Right hindlimb (tissue), 1 donor: ENCODE measurements at places on chromosomes 12 and 14.

DNA sequence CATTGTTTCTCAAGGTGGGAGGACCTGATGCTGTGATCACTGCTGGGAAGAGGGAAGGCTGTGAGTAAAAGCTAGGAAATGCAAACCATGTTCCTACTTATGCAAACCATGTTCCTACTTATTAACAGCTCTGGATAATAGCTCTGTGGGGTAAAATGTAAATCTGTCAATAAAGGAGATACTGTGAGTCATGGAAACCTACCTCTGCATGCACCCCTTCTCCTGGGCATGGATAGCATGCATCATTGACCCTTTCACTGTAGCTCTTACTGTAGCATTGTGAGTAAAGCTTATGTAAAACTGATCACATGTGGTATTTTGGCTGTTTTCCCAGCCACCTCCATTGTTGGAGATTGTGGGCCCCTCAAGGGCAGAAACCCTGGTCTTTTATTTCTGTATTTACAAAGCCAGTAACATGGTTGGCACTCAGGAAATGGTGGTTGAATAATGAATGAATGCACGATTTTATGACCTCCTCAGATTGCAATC lies 253.7 kb downstream of the GRIN2B start:
- no peak for DNase-seq

GRCh38 chr14:68367536-68367935 lies 425.3 kb downstream of the ZFP36L1 start:
- DNase-seq: no peak

GRCh38 chr12:4477129-4477528 lies 31.5 kb upstream of the FGF6 start:
- DNase-seq: no peak

DNA sequence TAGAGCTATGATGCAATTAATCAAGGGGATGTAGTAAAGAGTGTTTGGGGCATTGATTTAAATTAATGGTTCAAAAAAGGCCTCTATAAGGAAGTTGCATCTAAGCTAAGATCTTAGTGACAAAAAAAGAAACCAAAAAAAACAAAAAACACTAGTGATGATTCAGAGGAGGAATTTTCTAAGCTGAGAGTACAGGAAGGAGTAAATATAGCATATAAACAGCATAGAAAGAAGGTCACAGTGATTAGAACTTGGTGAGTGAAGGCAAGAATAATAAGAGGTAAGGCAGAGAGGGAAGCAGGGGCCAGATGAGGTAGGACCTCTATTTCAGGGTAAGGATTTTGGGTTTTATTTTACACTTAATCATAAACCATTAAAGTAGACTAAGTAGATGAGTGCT lies 48.0 kb upstream of the PDZRN4 start:
- DNase-seq: no peak

DNA sequence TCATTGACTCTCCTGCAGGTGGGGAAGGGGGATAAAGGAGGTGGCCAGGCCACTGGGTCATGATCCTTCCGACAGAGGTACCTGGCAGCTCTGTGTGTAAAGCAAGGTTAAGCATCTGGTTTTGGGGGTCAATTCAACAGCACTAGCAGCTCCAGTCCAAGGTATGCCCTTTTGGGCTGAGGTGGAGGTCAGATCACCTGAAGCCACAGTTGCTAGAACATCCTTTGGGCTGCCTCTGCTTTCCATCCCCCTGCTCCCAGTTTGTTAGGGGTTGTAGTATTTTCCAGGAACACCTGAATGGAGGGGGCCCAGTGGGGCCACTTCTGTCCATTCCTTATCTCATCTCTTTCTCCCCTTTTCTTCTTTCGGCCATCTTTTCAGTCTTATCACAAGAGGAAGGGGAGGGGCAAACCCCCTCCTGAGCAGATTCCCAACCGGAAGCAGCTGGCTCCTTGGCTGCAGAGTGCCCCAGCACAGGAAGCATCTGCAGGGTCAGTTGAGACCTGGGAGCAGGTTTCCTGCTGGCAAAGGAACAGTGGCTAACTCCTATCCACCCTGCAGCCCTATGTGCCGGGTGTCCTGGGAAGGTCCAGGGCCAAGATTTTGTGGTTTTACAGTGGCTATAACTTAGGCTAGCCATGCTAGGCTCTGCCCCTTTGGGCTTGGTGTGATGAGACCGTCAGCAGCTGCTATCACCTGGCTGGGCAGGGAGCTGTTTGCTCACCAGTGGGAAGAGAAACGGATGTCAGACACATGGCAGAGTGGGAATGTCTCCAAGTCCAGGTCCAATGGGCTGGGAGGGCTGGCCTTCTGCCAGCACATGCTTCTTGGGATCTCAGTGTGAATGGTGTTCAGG lies 40.2 kb downstream of the SH2B3 start:
- DNase-seq: no peak

GRCh38 chr12:101441461-101442224 lies 33.5 kb upstream of the SPIC start:
- DNase-seq: no peak

- no peak for DNase-seq
Measured at GRCh38 chr12:99772274-99772673, 124.7 kb downstream of the GARIN6 start.

- DNase-seq: no peak
Measured at GRCh38 chr14:104478656-104479055, 100.9 kb upstream of the C14orf180 start.

DNA sequence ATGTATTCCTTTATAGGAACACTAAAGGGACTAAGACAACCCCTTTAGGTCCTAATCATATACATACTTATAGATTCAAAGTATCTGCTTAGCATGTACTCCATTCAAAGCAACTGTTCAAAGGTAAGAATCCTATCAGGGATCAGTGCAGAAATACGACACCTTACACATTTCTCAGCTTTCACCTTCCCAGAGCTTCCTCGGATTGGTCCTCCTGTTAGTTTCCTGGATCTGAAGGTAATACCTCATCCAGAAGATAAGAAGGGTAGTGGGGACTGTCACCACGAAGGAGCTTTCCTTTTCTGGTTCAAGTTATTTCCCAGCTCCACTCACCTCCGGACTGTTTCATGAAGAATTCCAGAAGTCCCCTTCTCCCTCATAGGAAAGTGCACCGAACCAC lies 38.0 kb downstream of the RCOR1 start:
- no peak for DNase-seq

DNA sequence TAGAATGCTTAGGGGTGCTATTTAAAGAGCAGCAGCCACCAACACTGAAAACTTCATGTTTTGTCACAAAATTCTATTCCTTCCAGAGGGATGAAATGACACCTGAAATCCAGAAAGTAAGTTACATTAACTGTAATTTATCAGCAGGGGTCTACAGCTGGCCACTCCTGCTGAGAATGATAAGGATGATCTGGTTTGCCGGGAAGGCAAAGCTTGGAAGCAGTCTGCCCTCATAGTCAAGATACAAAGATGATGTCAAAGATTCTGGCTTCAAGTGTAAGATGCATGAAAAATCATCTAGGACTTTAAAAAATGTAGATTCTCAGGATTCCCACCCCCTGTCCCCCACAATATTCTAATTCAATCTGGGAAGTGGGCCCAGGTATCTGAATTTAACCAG lies 58.4 kb downstream of the DCAF5 start:
- DNase-seq: no peak

GRCh38 chr12:95105540-95105939 lies 32.1 kb upstream of the NR2C1 start:
- no peak for DNase-seq

GRCh38 chr14:47186486-47186885 lies 488.9 kb downstream of the MDGA2 start:
- no peak for DNase-seq

GRCh38 chr12:3042394-3042793 lies 34.8 kb upstream of the TSPAN9 start:
- no peak for DNase-seq

DNA sequence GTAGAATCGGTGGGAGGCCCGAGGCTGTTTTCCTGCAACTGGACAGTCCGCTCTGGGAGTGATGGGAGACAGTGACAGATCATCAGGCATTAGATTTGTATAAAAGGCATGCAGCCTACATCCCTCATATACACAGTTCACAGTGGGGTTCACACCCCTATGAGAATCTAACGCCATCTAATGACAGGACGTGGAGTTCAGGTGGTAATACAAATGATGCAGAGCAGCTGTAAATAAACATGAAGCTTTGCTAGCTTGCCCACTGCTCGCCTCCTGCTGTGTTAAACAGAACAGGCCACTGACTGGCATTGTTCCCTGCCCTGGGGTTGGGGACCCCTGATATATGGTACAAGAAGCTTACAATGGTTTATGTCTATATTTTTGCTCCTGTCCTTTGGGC lies 179.0 kb downstream of the LRFN5 start:
- DNase-seq: no peak

DNA sequence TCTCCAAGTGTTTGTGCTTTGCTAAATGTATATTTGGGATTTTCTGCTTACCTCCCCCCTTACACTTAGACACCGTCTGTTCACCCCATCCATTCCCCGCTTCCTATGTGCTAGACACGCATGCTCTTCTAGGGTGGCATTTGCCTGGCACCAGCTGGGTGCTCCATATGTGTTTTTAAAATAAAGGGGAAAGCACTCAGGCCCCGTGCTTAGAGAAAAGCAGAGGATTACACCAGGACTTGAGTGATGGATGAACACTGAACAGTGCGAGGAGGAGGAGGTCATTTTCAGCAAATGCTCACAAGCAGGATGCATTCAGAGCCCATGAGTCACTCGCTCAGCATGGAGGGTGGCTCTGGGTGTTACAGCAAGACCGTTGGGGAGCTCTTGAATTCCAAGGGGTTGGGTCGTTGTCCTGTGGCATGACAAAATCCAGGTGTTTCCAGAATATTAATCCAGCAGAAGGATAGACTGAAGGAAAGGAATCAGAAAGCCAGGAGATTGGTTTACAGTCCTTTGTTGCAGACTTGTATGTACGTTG lies 2.9 kb upstream of the BDKRB1 start:
- no peak for DNase-seq

- no peak for DNase-seq
Measured at GRCh38 chr14:63343878-63344277, 25.1 kb upstream of the GPHB5 start.

- no peak for DNase-seq
Measured at GRCh38 chr14:24941719-24942118, 108.2 kb downstream of the STXBP6 start.

- no peak for DNase-seq
Measured at GRCh38 chr14:20615996-20616395, 24.8 kb upstream of the RNASE12 start.

DNA sequence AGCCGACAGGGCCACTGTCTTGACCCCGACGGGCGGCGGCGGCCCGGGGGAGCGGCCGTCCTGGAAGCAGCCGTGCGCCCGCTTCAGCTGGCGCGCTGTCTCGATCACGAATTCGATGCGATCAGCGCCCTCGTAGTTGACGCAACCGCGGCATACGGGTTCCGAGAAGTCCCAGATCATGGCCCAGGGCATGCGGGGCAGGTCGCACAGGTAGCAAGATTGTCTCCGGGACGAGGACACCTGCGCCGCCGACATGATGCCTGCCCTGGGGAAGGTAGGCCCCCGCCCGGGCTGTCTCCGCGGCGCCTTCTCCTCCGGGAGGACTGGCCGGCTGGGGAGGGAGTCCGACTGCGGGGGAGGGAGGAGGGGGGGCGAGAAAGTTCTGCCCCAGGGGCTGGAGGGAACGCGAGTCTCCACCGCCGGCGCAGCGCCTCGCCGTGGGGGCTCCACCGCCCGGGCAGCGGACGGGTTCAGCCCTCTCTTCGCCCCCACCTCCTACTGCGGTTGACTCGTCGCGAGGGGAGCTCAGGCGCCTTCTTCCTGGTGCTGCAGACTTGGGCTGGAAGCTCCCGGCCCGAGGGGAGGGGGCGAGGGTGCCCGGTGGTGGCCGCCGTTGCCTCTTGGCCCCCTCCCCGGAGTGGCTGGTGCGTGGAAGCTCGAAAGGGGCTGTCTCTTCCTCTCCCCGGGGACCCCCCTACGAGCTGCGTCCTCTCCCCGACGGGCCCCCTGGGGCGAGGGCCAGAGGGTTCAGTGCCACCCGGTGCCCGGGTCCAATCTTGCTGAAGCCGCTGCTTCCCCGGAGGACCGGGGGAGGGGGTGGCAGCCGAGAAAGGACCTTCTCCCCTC lies 747 bp downstream of the IRF2BPL start:
- DNase-seq: peak; percentile 84

- no peak for DNase-seq
Measured at GRCh38 chr12:52636189-52636588, 15.8 kb downstream of the KRT2 start.

GRCh38 chr14:61520576-61520975 lies 174.7 kb upstream of the HIF1A start:
- DNase-seq: no peak

DNA sequence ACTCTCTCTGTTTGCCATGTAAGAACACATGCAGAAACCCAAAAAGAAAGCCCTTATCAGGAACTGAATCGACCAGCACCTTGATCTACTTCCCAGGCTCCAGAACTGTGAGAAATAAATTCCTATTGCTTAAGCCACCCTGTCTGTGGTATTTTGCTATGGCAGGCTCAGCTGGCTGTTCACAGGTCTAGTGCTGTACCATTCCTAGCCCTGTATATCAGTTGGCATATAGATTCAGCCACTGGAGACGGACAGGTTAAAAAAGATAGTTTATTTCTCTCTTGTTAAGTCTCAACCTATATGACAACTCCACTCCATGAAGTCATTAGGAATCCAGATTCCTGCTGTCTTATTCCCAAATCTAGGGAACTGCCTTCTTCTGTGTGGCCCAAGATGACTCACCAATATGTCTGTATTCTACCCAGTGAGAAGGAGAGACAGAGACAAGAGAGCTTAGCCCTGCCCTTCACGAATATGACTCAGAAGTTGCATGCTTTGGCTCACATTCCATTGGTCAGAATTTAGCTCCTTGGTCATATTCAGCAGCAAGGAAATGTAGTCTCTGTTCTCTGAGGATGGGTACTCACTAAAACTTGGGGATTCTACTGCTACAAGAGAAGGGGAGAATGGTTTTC lies 57.0 kb downstream of the PLEKHG7 start:
- DNase-seq: no peak

- DNase-seq: no peak
Measured at GRCh38 chr14:74747237-74747636, 15.9 kb upstream of the YLPM1 start.

- DNase-seq: no peak
Measured at GRCh38 chr12:110661337-110661972, 27.5 kb downstream of the HVCN1 start.

GRCh38 chr14:59240356-59240755 lies 51.9 kb downstream of the DAAM1 start:
- DNase-seq: no peak

DNA sequence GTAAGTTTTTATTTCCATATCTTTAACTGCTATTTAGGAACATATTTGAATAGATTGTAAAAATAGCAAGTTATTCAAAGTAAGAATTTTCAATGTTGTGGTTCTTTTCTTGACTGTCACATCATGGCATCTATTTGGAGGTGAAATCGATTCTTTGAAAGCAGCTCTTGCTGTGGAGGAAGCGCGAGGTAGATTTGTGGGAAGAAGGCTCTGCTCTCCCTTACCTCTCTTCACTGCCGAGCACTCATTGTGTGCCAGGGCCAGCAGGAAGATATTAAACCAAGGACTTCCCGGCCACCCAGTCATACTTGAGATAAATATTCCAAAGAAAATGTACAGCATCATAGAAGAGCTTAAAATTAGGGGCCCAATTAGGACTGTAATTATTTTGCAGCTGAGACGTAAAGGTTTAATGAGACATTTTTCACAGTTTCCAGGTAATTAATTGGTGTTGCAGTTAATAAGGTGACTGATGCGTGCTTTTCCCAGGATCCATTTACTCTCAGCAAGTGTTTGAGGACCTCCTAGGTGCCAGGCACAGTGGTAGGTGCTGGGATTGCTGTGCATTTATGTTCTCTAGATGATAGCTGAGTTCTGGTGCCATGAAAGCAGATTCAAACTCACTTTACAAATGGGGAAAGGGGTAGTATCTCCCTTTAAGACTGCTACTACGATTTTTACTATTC lies 89.2 kb upstream of the DYNC1H1 start:
- DNase-seq: no peak
